Lung (tissue), 17 donors: ENCODE measurements at places on chromosomes 7 and 10. TPM values are rescaled to one million over a fixed set of nuclear protein-coding genes. Genes with fewer than 3 reads are reported as not detected.
A peak's percentile ranks its signal among the peaks of the same experiment; 100 is the strongest.

PALD1 gene
- polyA plus RNA-seq = 10.5 TPM

DNA sequence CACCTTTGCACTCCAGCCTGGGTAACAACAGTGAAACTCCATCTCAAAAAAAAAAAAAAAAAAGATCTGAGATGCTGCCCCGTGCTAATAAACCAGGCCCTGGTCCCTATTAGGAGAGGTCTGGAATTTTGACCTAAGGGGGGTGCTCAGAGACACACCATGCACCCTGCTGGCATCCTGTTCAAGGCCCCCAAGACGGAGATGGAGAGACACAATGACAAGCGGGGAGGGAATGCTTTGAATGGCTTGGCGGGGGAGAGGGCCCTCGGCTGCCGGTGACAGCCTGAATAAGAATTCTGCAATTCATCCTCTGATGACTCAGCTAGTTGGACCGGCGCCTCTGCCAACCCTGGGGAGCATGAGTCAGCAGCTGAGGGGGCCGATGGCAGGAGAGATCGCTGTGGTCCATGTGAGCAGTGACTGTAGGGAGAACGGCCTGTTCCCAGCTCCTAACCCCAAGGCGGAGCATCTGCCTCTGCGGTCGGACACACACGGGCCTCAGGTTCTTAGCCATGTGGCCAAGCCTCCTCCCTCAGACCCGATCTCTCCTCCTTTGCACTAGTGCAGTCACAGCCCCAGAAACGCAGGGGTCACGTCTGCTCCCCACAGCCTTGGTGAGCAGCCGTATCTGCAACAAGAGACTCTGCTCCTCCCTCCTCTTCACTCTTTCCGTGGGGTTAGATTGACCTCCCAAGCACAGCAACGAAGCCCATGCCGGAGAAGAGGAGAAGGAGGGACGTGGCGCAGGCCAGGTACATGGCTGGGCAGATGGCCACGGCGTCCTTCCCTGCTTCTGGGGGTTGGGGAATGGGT lies 14.9 kb downstream of the TRIM56 start:
- DNase-seq = peak; percentile 71

DNA sequence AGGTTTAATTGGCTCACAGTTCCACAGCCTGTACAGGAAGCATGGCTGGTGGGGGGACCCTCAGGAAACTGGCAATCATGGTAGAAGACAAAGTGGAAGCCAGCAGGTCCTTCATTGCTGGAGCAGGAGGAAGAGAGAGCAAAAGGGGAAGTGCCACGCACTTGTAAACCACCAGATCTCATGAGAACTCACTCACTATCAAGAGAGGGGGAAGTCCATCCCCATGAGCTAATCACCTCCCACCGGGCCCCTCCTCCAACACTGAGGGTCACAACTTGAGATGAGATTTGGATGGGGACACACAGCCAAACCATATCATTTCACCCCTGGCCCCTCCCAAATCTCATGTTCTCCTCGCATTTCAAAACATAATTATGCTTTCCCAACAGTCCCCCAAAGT lies 171.9 kb upstream of the CACNA2D1 start:
- DNase-seq = no peak

DNA sequence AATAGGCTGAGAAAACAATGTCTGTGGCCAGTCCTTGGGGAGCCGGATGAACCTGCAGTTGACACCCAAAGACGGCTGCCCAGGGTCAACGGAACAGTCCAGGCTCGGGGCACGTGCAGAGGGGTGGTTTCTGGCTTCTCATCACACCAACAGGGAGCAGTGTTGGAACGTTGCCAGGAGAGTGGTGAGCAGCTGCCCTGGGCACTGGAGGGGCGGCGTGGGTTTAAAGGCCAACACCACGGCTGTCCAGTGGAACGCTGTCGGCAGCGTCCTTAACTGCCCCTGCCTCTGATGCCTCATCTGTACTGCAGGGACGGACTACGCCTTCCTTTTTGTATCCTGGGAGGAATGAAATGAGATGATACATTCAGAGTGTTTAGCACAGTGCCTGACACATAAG lies 19.8 kb downstream of the JCAD start:
- no peak for DNase-seq

GRCh38 chr10:132975831-132976682 lies 33.7 kb upstream of the CFAP46 start:
- no peak for DNase-seq

IGF2BP3 gene
- 0.18 TPM for polyA plus RNA-seq

FRMPD2 gene
- 1.8 TPM for polyA plus RNA-seq
